ENCODE measurements at places on chromosomes 5 and 9. TPM values are rescaled to one million over a fixed set of nuclear protein-coding genes. Genes with fewer than 3 reads are reported as not detected.

The GABRA1 gene
- 50.6 TPM for polyA plus RNA-seq

The HMCN2 gene
- 0.18 TPM for polyA plus RNA-seq

The NME5 gene
- 17.0 TPM for polyA plus RNA-seq

The DNM1 gene
- 180 TPM for polyA plus RNA-seq

The MAN1B1 gene
- 72.0 TPM for polyA plus RNA-seq

The AIF1L gene
- 3.4 TPM for polyA plus RNA-seq

The PDE8B gene
- polyA plus RNA-seq: 0.22 TPM

The INSYN2B gene
- 5.5 TPM for polyA plus RNA-seq

The COL15A1 gene
- 3.4 TPM for polyA plus RNA-seq

The LHX3 gene
- not detected for polyA plus RNA-seq

The ARL14EPL gene
- polyA plus RNA-seq: 0.24 TPM

The PANK3 gene
- polyA plus RNA-seq: 126 TPM

The SELENOP gene
- polyA plus RNA-seq: 1.9 TPM

The CD72 gene
- not detected for polyA plus RNA-seq

The RNF183 gene
- not detected for polyA plus RNA-seq

The DPYSL3 gene
- polyA plus RNA-seq: 736 TPM

The PCDHB5 gene
- 4.5 TPM for polyA plus RNA-seq

The FAM169A gene
- 40.7 TPM for polyA plus RNA-seq

The TMEM174 gene
- polyA plus RNA-seq: not detected

The PCDHGB7 gene
- polyA plus RNA-seq: 4.7 TPM

The LCN2 gene
- not detected for polyA plus RNA-seq

The PCA3 gene
- polyA plus RNA-seq: not detected

The LEAP2 gene
- 1.6 TPM for polyA plus RNA-seq

The CCNI2 gene
- not detected for polyA plus RNA-seq

The CBY3 gene
- not detected for polyA plus RNA-seq

The HACD4 gene
- polyA plus RNA-seq: not detected

The PCSK1 gene
- 21.7 TPM for polyA plus RNA-seq

The BNC2 gene
- polyA plus RNA-seq: 1.2 TPM

The RANBP17 gene
- polyA plus RNA-seq: 35.6 TPM

The LTC4S gene
- 5.9 TPM for polyA plus RNA-seq

The SLC6A19 gene
- polyA plus RNA-seq: not detected

The ACSL6 gene
- polyA plus RNA-seq: 30.5 TPM

The GABRG2 gene
- polyA plus RNA-seq: 33.4 TPM

The OR1Q1 gene
- not detected for polyA plus RNA-seq

The IL7R gene
- polyA plus RNA-seq: 0.10 TPM

The DDX4 gene
- 0.54 TPM for polyA plus RNA-seq

The TRAF1 gene
- 0.89 TPM for polyA plus RNA-seq

The IFNB1 gene
- not detected for polyA plus RNA-seq

The SPRY4 gene
- polyA plus RNA-seq: 0.12 TPM

The PCDHGA9 gene
- polyA plus RNA-seq: not detected

The SLC24A2 gene
- polyA plus RNA-seq: 0.56 TPM

The NAIP gene
- polyA plus RNA-seq: 31.1 TPM

The MEIKIN gene
- polyA plus RNA-seq: not detected

The MSX2 gene
- not detected for polyA plus RNA-seq

The SVEP1 gene
- polyA plus RNA-seq: 0.42 TPM

The PCDHGB4 gene
- 13.0 TPM for polyA plus RNA-seq

The ANKRD31 gene
- polyA plus RNA-seq: 0.62 TPM

The PKD2L2 gene
- not detected for polyA plus RNA-seq

The TOR4A gene
- polyA plus RNA-seq: 0.70 TPM

The EQTN gene
- not detected for polyA plus RNA-seq

The TEK gene
- polyA plus RNA-seq: not detected

All from neural cell (in vitro differentiated cells).